Liver (tissue), 10 donors: ENCODE measurements at places on chromosomes 5 and 9. TPM values are rescaled to one million over a fixed set of nuclear protein-coding genes. Genes with fewer than 3 reads are reported as not detected.

ZFP2 gene
- 0.56 TPM for total RNA-seq

TXNDC8 gene
- not detected for total RNA-seq

SLC45A2 gene
- total RNA-seq: not detected

GRCh38 chr5:78499485-78499884 lies 139.1 kb downstream of the SCAMP1 start:
- DNase-seq: no peak
- no peaks in the 10 kb centered on the region for H3K36me3 ChIP-seq
- no peak overlapping the region for H3K4me3 ChIP-seq
- no peak overlapping the region for H3K27ac ChIP-seq

DNA sequence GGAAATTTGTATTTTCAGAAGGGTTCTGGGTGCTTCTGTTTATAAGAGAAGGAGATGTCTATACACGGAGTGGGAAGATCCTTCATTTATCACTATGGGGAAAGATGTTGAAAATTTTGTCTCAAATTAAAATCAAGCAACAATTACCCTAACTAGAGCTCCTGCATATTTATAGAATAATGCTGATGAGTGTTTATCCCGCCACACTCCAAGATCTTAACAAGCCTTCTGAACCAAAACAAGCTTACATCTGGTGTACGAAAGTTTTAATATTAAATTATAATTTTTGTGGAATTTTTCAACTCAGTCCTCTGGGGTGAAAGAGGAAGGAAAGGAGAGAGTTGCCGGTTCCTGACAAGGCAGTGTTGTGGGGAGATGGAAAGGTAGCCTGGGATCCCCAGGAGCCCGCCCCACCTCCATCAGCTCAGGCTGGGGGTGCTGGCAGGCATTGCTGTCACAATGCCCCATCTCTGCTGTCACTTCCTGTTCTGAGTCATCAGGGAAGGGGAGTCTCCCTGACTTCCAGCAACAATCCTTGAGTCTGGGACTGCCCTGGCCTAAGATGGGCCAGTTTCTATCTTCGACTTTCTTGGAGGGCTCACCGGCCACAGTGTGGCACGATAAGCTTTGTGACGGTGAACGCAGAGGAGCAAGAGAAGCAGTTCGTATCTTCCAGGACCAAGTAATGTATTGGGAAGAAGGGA lies 64.5 kb downstream of the ERAP1 start:
- no peaks in the 10 kb centered on the region for H3K27me3 ChIP-seq
- DNase-seq: peak; percentile 46
- no peaks in the 10 kb centered on the region for H3K4me1 ChIP-seq
- no peak overlapping the region for H3K27ac ChIP-seq
- H3K36me3 ChIP-seq: peaks cover 75% of the 10 kb centered on the region
- no peak overlapping the region for H3K4me3 ChIP-seq
